ENCODE measurements at places on chromosomes 4 and X. TPM values are rescaled to one million over a fixed set of nuclear protein-coding genes. Genes with fewer than 3 reads are reported as not detected.

DNA sequence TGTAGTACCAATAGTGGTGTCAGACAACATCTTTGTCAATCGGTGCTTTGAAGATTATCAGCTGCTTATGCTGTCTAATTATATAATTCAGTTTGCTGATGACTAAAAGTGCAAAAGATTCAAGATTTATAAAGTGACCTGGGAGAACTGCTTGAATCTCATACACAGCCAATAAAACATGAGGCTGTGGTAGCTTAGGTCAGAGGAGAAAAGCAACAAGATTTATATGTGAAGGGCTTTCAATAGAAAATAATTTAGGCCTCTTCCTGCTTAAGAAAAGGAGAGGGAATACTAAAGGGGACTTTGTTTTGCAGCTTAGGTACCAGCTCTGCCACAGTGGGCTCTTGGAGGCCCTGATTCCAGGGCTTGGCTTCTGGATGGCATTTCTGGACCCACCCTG is 111.0 kb upstream of the MAD2L1 start:
- no peak for DNase-seq

GRCh38 chrX:136291824-136292223 is 8.9 kb upstream of the ADGRG4 start:
- no peak for DNase-seq

GRCh38 chr4:3361406-3361805 is 68.6 kb downstream of the RGS12 start:
- DNase-seq: no peak

DNA sequence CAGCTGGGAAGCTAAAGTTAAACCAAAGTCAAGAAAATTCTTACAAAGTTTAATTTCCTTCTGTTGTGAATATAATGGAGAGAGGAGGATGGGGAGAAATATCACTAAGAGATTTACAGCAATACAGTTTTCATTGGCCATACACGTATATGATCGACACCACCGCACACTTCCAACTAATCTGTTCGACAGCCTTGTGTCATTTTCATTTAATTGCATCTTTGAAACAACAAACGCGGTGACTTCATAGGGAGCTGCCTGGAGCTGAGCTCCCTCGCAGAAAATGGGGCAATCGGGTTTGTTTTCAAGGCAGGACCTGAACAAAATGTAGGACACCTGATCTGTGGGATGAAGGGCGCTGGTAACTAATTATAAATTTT is 1.3 kb downstream of the PTPN13 start:
- DNase-seq: peak; percentile 10

- DNase-seq: no peak
These were observed 49.5 kb downstream of the STX18 start for GRCh38 chr4:4492161-4492847.

DNA sequence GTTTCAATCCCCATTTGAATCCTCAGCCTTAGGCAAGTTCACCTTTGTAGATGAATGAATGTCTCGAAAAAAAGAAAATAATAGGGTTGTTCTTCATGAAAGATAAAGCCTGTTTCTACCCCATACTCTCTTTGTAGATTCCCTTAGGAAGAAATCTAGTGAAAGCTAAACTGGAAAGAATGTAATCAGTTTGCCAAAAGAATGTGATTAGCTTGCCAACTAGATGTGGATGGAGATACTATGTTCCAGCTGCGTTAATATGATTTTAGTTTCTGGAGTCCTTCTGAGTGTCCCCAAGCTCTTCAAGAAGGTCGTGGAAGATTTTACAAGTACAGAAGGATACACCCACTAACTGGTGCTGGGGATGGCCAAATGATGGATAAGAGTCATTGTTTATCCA is 162.3 kb upstream of the EDNRA start:
- no peak for DNase-seq

GRCh38 chr4:84091266-84091665 is 407.8 kb downstream of the NKX6-1 start:
- DNase-seq: no peak

- DNase-seq: no peak
These were observed 124.2 kb upstream of the MBNL3 start for GRCh38 chrX:132612821-132613564.

DNA sequence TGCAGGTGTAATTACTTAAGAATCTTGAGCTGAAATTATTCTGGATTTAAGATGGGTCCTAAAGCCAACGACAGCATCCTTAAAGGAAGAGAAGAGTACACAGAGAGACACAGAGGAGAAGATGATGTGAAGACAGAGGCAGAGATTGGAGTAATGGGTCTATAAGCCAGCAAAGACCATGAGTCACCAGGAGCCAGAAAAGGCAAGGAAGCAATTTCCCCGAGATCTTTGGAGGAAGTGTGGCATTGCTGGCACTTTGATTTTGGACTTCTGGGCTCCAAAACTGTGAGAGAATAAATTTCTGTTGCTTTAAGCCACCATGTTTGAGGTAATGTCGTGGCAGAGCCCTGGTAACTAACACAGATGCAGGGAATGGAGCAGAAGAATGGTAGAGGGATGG is 32.4 kb upstream of the LGI2 start:
- DNase-seq: no peak

DNA sequence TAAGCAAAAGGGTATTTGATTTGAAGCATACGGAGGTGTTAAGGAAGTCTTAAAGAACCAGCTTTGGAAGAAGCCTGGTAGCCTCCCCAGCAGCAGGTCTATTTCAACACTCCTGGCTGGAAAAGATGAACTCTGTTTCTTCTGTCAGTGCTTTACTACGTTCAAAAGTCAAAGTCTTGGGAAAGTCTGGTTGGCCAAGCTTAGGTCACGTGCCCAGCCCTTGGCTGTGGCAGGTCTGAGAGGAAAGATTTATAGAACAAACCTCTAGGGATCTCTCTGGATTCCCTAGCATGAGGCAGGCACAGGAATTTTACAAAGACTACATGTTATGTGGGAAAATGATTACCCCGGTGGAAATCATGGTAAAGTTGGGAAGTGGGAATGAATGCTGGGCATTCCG is 8.6 kb upstream of the ARHGAP10 start:
- DNase-seq: peak; percentile 16

DNA sequence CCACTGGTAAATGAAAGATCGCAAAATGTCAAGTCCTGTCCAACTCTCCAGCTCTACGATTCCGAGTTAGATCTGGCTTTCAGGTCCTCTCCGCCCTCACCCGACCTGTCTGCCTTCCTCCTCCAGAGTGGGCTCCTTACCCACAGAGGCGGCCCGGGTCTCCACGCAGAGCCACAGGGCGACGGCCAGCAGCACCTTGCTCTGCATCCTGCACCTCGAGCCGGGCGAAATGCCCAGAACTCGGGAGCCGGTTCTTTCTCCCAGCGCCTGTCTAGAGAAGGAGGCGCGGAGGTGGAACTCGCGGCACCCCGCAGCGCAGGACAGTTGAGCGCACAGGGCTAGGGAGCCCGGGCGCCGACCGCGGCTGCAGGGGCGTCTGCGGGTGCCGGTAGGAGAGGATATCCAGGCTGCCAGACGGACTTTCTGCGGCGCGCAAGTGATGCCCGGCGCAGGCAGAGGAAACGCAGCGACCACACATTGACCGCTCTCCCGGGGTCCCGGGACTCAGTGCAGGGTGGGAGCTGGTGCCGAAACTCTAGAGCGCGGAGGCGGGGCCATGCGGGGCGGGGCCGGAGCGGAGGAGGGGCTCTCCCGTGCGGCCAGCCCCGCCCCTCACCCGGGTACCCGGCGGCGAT is at the start of gene KDR:
TSS of gene KDR (minus strand) at position 509 of the 635 bp plus-strand sequence. CDS start at position 207, 302 bp downstream.
- DNase-seq: no peak

- DNase-seq: no peak
These were observed 56.0 kb upstream of the ESX1 start for GRCh38 chrX:104310657-104311254.

DNA sequence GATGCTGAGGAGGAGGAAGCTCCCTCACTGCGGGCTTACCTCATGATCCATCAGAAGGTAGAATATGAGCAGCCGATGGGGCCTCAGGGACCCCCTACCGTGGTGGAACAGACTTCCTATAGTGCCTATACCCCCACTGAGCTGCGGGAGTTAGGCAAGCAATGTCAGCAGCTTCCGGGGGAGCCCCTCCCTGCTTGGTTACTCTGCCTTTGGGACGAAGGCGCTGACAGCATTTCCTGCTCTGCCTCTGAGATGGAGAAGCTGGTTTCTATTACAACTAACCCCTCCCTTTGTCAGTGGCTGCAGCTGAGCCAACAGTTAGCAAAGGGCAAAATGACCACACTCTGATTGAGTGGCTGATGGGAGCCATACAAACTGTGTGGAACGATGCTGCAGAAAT is 430.7 kb downstream of the IDS start:
- DNase-seq: no peak

GRCh38 chr4:133802359-133803140 is 399.0 kb downstream of the PABPC4L start:
- DNase-seq: no peak

DNA sequence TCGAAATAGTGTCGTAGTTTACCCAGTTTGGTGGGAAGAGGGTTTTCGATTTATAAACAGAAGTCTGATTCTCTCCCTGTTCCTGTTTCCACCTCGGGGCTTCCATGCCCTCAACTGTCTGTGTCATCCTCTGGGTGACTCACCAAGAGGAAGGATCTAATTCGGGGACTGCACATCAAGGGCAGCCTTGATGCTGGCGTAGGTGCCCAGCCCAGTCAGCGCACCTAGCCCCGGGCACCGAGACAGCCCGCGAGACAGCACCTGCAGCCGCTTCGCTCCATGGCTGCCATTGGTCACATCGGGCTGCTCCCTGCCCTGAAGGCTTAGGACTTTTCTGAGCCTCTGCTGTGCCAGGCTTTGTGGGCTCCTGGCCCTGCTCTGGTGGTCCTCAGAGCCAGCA is 7.7 kb downstream of the ABCD1 start:
- DNase-seq: no peak

- no peak for DNase-seq
These were observed 531.8 kb downstream of the GLUD2 start for GRCh38 chrX:121579016-121579760.

- DNase-seq: no peak
These were observed 14.2 kb downstream of the VEGFC start for GRCh38 chr4:176778491-176778890.

DNA sequence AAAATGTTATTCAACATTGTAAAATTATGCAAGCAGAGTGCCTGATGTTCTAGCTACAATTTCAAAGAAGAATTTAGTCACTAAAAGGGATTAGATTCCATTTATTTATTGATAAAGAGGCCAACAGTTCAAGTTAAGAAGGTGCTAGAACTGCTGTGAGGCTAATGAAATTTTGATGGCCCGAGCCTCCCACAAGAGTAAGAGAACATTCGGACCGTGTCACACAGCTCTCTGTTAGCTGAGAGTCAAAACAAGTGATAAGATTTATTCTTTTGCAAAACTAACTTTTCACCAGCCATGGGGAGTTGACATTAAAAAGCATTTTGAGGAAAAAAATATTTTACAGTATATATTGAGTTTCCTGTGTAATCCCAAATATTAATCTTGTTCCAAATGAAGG is 106.8 kb downstream of the TENM3 start:
- DNase-seq: no peak

GRCh38 chr4:82989575-82990429 is 20.8 kb downstream of the LIN54 start:
- no peak for DNase-seq

GRCh38 chr4:12966726-12967125 is 517.4 kb downstream of the RAB28 start:
- no peak for DNase-seq

DNA sequence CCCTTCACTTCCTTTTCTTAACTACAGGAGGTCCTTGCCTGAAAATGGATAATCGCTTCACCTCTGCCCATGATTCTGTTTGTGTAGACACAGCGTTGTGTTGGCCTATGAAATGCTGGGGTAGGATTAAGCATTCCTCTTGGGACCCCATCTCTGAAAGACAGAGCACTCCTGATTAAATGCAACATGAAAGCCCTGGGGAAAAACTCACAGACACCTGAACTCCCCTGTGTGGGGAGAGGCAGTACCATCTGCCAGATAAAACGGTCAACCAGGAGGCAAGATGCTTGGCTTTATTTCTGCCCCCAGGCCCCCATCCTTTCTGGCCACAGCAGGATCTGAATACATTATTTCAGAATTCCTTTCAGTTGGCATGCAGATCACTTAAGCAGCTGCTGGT is 1.9 kb downstream of the LGI2 start:
- DNase-seq: no peak

- DNase-seq: no peak
These were observed 293.4 kb upstream of the NR3C2 start for GRCh38 chr4:148735432-148736155.

DNA sequence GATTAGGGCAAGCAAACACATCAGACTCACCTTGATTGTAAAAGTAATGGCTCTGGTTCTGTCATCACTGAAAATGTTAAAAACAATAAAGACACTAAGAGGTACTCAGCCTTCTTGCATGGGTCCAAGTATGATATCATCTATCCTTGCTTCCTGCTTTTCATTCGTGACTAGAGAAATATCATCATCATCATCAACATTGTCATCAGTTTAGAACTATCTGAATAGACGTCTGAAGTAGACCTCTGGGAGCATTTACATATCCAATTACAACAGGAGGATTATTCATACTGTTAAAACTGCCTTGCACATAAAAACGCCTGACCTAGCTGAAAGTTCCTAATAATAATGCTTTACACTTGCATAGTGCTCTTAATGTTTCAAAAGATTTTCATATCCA is 9.8 kb upstream of the FRAS1 start:
- DNase-seq: no peak

DNA sequence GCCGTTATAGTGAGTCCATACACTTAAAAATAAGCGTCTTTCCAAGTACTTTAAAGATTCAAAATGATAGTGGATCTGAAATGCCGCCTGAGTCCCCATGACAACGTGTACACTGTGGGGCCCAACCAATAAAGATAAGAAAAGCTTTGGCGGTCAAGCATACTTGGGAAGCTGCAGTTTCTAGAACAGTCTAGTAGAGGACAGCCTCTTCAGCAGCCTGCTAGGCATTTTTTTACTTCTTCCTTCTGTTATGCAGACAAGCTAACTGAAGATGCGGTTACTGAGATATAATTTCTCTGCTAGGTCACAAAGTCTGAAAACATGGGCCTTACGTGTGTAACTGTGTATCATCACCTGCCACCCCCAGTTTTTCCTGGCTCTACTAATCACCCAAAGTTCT is 402 bp upstream of the UPRT start:
- no peak for DNase-seq

FREM3 gene
- not detected for total RNA-seq

TMEM154 gene
- 1.4 TPM for total RNA-seq

PRRG1 gene
- total RNA-seq: 13.8 TPM

CLCN4 gene
- total RNA-seq: 1.4 TPM

FAT1 gene
- total RNA-seq: 291 TPM

CDKL5 gene
- 4.2 TPM for total RNA-seq

ADGRA3 gene
- total RNA-seq: 68.9 TPM

PHEX gene
- total RNA-seq: 0.95 TPM

KLF3 gene
- 153 TPM for total RNA-seq

ALAS2 gene
- not detected for total RNA-seq

DYNLT3 gene
- 22.5 TPM for total RNA-seq

NIPAL1 gene
- 53.6 TPM for total RNA-seq

SSX1 gene
- total RNA-seq: not detected

H2BW2 gene
- total RNA-seq: not detected
